ENCODE measurements at places on chromosomes 13 and 19. TPM values are rescaled to one million over a fixed set of nuclear protein-coding genes. Genes with fewer than 3 reads are reported as not detected.

The ADGRL1 gene
- not detected for polyA plus RNA-seq

DNA sequence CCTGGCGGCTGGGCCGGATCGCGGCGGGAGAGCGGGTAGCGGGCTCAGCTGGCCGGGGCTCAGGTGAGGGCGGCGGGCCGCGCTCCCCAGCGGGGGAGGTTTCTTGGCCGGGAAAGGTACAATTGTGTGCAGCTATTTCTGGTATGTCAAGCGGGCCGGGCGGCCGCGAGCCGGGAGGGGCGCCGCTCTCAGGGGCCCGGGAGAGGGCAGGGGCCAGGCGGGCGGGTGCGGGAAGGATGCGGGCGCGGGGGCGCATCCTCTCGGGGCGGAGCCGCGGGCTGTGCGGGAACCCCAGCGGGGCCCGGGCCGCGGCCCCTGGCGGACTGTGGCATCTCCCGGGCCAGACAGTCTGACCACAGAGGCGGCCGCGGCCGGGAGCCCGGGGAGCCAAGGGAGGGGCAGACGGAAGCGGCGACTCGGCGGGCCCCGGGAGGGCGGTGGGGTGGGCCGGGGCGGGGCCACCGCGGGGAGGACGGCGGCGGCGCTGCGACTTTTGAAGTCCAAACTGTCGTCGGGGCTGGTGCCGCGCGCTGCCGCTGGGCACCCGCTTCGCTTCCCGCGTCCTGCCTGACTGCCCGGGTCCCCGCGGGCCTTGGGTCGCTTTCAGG is at the start of gene LMO7:
Gene LMO7, plus strand, starts transcription at position 503 of the 608 bp plus-strand sequence. CDS start 328 bp downstream, outside the sequence.
- DNase-seq = peak; percentile 55

GRCh38 chr13:83804356-83804962 is 77.8 kb downstream of the SLITRK1 start:
- no peak for DNase-seq

- no peak for DNase-seq
Measured at GRCh38 chr19:39297931-39298634, 1.9 kb downstream of the IFNL1 start.

GRCh38 chr19:9354651-9355050 is 8.2 kb upstream of the ZNF177 start:
- DNase-seq = no peak

The CEACAM20 gene
- not detected for polyA plus RNA-seq

DNA sequence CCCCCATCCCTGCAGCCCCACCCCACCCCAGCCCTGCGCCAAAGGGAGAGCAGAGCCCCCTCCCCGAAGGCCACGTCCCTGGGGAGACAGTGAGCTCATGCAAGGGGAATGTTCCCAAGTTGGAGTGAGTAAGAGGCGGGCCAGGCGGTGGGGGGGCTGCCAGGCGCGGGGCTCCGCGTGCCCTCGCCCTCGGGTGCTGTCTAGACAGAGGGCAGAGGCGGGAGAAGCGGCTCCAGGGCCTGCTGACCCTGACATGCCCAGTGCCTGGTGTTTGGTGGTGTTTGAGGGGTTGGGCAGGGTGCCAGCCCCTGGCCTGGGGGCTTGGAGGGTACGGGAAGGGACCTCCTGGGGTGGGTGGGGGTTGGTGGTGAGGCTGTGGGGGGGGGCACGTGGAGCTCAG is 1.0 kb downstream of the FSTL3 start:
- DNase-seq = no peak

GRCh38 chr19:1173845-1174809 is at the start of gene SBNO2:
Gene SBNO2 (minus strand): TSS chr19:1174268. CDS start chr19:1154276, 19,992 bp downstream.
- DNase-seq = peak; percentile 88

The ZIM2 gene
- not detected for polyA plus RNA-seq

The KCNRG gene
- 1.1 TPM for polyA plus RNA-seq

- DNase-seq = no peak
Measured at GRCh38 chr13:43132911-43133310, 109.5 kb downstream of the DNAJC15 start.

The NLRP11 gene
- polyA plus RNA-seq = not detected

The KCNC3 gene
- not detected for polyA plus RNA-seq

The CPB2 gene
- polyA plus RNA-seq = not detected

GRCh38 chr19:10478476-10478875 is 24.7 kb downstream of the KEAP1 start:
- DNase-seq = no peak

GRCh38 chr19:15290166-15290565 is 42.2 kb downstream of the BRD4 start:
- DNase-seq = no peak

GRCh38 chr19:7391218-7391670 is 42.5 kb downstream of the ARHGEF18 start:
- DNase-seq = no peak

DNA sequence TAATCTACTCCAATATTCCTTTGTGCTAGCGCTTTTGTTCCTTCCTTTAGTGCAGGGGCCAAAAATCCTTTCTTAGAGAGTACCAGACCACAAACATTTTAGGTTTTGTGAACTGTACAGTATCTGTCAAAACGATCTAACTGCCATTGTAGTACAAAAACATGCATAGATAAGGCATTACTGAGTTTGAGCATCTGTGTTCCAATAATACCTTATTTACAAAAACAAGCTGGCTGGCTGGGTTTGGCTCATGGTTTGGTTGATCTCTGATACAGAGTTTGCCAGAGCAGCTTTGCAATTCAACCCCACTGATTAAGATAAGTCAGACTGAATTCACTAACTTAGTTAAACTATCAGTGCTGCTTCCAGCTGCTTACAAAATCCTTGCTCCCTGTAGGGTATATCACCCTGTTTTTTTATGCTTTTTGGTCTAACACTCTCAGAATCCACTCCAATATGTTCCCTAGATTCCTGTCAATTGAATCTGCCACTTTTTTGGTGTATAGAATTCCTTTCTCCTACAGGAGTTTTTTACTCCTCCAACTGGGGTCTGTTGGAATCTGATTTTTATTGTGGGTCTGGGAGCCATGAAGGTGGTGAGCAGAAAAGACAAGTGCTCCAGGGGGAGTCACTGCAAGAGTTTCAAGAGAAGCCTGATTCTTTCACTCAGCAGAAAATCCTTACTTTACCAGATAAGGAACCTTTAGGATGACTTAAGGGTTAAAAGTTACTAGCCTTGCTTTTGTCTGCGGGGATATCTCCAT is 1399.4 kb downstream of the EFNB2 start:
- DNase-seq = no peak

GRCh38 chr13:42836930-42837690 is 55.7 kb downstream of the FAM216B start:
- DNase-seq = no peak

The NLRP5 gene
- not detected for polyA plus RNA-seq

GRCh38 chr13:113931841-113932459 is 41.9 kb downstream of the C13orf46 start:
- no peak for DNase-seq

GRCh38 chr19:18653853-18654252 is 17.0 kb downstream of the KLHL26 start:
- no peak for DNase-seq

The CAMSAP3 gene
- not detected for polyA plus RNA-seq

- DNase-seq = no peak
Measured at GRCh38 chr13:52428295-52428694, 22.1 kb downstream of the VPS36 start.

The RHPN2 gene
- 2.1 TPM for polyA plus RNA-seq

- DNase-seq = no peak
Measured at GRCh38 chr13:39253774-39254173, 215.5 kb downstream of the NHLRC3 start.

All from naive B cell (primary cell).